Skin of body (tissue), 3 donors: ENCODE measurements at places on chromosomes 6 and 20.

GRCh38 chr6:14965424-14966075, 280.3 kb upstream of the JARID2 start:
- peak; percentile 47 for DNase-seq

DNA sequence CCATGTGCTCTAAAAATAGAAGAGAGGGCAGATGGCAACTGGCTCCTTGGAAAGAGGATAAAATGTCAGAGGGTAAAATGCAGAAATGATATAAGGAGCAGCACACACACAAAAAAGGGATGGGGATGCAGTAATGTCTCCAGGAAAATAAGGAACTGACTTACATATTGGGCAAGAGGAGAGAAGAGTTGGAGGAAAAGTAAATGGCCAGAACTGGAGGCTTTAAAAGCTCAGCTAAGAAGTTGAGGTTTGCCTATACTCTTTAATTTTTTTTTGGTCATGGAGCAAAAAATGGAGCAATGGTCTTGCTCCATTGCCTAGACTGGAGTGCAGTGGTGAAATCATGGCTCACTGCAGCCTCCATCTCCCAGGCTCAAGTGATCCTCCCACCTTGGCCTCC, 93.7 kb downstream of the SULF2 start:
- no peak for DNase-seq

DNA sequence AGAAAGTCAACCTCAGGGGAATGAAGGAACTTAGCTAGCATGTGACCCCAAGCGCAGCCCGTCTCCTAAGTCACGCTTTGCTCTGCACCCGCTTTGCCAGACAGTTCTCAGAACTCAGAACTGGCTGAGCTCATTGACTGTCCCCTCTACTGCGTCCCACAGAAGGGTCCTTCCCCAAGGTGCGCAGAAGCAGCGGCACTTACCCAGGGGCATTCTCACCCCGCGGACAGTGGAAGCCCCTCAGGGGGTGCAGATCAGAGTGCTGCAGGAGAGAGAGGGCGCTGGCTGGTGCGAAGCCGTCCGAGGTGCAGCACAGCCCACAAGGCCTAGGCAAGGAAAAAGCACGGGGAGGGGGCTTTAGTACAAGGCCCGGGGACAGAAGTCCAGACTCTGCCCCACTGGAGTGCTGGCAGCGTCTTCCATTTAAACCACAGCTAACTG, 807 bp downstream of the SNHG17 start:
- DNase-seq: no peak

GRCh38 chr6:70586114-70586513, 19.4 kb downstream of the SDHAF4 start:
- no peak for DNase-seq

- no peak for DNase-seq
Measured at GRCh38 chr6:37456126-37456525, 23.1 kb downstream of the CMTR1 start.

DNA sequence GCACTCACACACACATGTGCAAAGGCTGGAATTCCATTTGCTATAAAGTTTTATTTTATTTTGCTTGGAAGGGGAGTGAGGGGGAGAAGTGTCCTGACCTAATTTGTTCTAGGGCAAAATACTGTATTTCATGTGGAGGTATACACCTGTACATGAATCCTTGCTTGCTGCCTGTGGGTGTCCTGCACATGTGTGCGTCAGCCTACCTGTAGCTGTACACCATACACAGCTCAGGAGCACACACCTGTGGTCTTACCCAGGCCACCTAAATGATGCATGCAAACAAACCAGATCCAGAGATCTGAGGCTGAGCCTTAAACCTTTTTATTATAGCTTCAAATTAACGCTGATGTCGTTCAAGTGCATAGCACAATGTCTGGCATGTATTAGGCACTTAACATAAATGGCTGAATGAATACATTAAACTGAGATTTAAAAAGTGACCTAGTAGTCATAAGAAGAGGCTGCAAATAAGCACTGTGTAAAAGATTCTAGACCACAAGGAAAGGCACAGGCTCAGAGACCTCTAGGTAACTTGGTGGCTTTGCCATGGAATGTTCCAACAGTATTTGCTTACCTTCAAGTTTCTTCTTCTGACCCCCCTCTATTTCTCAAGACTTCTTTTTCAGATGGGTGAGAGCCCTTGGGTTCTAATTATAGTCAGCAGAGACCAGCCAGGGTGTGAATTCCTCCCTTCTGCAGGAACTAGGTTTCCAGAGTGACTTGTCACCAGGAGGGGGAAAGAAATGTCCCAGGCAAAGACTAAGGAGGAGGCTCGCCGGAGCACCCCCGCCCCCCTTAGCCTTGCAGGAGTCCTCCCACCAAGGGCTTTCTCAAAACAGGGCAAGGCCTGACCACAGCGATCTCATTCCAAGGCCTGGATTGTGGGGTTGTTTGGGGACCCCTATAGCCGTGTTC, 13.4 kb downstream of the FOXC1 start:
- DNase-seq: no peak

- DNase-seq: no peak
Measured at GRCh38 chr20:9442858-9443257, 71.5 kb upstream of the LAMP5 start.

DNA sequence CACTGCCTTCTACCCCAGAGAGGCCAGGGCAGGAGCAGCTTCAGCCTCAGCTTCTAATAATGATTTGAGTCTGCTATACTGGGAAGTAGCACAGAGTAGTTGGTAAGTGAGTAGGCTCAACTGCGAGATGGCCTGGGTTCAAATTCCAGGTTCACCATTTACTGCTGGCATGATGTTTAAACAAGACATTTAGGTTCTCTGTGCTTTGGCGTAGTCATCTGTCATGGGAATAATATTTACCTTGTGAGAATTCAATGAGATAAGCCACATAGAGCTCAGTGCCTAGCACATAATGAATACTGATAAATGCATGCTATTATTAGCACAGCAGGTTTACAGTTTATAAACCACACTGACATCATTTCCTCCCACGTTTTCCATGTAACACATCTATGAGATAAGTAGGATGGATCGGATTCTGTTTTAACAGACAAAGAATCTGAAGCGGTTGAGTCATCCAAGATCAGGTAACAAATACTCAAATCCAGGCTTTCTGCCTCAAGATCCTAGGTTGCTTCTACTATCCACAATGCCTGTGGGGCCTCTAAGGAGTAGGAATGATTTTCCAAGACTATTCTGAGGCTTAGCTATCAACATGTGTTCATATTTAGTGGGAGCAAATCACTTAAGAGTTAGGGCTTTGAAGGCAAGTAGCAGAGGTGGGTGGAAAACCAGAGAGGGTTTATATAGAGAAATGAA, 72.9 kb upstream of the DTNBP1 start:
- DNase-seq: no peak

DNA sequence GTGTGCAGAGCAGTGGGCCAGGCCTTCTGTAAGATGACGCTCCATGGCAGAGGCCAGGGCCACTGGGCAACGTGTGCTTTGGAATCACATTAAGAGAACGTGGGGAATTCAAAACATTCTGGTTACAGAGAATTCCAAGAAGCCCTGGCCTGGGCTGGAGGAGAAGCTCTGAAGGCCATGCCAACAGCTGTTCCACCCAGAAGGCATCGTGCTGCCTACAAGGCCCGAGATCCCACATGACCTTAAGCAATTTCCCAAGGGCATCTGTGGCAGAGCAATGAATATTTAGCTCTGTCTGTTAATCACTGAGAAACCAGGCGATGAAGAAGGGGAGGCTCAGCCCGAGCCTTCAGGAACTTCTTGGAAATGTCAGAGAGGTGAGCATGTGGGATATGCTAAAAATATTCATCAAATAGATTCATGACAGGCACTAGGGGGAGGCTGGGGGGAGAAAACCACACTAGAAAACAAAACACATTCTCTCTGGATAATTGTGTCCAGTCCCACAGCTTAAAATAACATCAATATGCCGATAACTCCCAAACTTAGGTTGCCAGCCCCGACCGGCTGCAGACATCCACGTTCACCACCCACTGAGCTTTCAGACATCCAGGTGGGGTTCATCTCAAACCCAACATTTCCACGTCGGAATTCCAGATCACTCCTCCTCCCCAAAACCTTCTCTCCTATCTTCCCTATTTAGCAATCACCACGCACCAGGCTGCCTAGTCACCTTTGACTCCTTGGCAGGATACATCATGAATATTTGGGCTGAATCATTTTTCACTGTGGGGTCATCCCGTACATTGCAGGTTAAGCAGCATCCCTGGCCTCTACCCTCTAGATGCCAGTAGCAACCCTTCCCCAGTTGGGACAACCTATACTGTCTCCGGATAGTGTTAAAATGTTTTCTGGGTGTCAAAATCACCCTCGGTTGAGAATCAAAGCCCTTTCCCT, 6.6 kb downstream of the SULF2 start:
- no peak for DNase-seq

DNA sequence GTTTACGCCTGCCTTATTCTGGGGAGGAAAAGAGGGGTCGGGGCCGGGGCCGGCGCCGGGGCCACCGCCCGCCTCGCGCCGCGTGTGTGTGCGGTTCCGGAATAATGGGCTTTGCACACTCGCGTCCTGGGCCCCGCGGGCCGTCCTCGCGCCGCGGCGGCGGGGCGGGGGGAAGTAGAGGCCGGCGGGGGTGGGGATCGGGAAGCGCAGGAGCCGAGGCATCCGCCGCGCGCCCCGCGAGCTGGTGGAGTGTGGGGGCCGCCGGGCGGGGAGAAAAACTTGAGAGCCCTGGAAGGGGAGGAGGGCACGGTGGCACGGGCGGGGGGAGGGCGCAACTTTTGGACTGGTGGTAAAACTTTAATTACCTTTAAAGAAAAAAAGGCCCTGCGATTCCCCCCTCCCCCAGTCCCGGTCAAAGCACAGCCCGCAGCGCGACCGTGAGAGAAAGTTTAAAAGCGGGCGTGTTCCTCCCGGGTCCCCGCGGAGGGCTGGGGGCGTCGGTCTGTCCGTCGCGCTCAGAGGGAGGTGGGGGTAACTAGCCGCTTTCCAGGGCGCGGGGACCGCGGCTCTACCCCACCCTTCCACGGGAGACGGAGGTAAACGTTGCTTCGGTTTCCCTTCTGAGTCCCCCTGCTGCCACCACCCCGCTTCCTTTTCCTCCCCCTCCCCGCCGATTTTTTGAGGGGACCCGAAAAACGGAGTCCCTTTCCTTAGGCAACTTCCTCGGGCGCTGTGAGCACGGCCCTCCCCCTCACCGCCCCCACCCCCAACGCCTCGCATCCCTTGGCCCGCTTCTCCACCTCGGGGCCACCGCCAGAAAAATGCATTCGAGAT, 1.9 kb downstream of the L3MBTL3 start:
- no peak for DNase-seq

DNA sequence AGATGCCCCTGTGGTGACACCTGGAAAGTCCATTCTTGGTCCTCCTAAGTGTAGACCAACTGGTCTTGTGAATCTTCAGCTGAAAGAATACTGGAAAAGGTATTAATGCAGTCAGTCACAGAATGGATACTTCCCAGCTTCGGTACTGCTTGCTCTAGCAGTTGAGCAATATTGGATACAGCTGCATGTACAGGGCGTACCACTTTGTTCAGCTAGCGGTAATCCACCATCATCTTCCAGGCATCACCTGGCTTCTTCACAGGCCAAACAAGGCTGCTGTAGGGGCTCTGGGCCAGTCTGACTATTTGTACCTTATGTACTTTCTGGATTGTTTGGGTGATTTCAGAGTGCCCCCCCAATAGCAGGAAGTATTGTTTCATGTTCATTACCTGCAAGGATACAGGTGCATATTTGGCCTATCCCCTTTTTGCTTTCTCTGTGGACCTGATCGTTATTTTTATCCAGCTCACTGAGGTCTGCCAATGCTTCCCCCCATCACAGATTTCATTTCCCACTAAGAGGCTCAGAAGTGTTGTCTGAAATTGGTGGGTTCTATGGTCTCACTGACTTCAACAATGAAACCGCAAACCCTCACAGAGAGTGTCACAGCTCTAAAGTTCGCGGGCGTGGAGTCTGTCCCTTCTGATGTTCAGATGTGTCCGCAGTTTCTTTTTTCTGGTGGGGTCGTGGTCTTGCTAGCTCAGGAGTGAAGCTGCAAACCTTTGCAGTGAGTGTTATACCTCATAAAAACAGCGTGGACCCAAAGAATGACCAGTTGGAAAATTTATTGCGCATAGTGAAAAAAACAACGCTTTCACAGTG, 52.2 kb downstream of the TRIM27 start:
- DNase-seq: no peak

- DNase-seq: no peak
Measured at GRCh38 chr6:40334496-40335270, 252.5 kb downstream of the LRFN2 start.

GRCh38 chr6:13677878-13678254, 33.8 kb downstream of the RANBP9 start:
- no peak for DNase-seq

GRCh38 chr6:167462514-167463312, 137.8 kb downstream of the TTLL2 start:
- DNase-seq: no peak

GRCh38 chr6:167140589-167141474, 16.9 kb downstream of the GPR31 start:
- no peak for DNase-seq
